ENCODE measurements at places on chromosomes 7 and 10. TPM values are rescaled to one million over a fixed set of nuclear protein-coding genes. Genes with fewer than 3 reads are reported as not detected.
A peak's percentile ranks its signal among the peaks of the same experiment; 100 is the strongest.

The MRLN gene
- total RNA-seq = not detected

The CYP26C1 gene
- total RNA-seq = not detected

The PDCD4 gene
- total RNA-seq = 575 TPM

The UTF1 gene
- total RNA-seq = not detected

DNA sequence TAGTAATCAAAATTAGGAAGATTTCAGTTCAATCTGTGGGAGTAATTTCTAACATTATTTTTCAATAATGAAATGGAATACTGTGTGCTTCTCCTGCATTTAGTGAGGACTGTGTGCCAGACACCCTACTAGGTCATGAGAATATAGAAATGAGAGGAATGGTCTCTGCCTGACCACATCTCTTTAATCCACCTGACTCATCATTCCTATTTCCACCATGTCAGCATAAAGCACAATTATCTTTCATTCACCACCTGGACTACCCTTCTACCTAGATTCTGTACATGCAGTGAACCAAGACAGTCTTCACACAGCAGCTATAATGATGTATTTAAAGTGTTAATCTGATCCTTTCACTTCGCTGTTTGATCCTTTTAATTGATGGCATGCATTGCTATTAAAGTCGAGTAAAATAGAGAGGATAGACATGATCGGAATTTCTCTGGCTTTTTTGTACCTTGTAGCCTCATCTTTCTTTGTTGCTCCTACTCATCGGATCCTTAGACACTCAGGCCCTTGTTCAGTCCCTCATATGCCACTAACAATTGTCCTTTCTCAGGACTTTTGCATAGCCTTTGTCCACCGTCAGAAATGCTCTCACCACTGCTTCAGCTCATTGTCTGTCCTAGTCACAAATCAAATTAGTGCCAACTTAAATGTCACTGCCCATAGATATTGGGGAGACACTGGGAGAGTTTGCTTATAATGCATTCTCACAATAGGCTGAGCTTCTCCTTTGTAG is 1037.1 kb downstream of the REEP3 start:
- no peak for DNase-seq

The CAV1 gene
- total RNA-seq = 74.1 TPM

GRCh38 chr7:69883399-69883891 is 285.2 kb downstream of the AUTS2 start:
- no peak for DNase-seq

The SLC16A12 gene
- 0.78 TPM for total RNA-seq

GRCh38 chr10:113111900-113112853 is 162.1 kb downstream of the TCF7L2 start:
- DNase-seq = no peak

GRCh38 chr7:13874783-13875182 is 114.7 kb downstream of the ETV1 start:
- no peak for DNase-seq

GRCh38 chr10:126889421-126889820 is 15.8 kb upstream of the DOCK1 start:
- DNase-seq = no peak

DNA sequence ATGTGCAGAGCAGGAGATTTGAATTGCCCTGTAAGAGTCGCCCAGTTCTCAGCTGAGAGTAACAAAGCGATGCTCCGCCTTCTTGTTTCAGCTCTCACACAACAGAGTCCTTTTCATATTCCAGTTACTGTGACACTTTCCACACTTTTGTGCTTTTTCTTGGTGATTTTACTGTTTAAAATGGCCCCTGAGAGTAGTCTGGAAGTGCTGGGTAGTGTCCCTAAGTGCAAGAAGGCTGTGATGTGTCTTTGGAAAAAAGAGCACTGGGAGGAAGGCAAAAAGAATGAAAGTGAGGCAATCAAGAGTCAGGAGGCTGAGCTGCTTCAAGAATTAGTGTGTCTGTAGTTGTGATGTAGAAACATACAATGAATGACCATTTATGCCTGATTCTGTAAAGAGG is 201.2 kb upstream of the SEMA3E start:
- no peak for DNase-seq

The SLC39A12 gene
- total RNA-seq = not detected

The TSPAN12 gene
- 32.1 TPM for total RNA-seq

The KCNH2 gene
- 10.4 TPM for total RNA-seq

GRCh38 chr7:4631380-4632179 is 50.5 kb upstream of the FOXK1 start:
- DNase-seq = peak; percentile 84

The GALNT17 gene
- 0.37 TPM for total RNA-seq

DNA sequence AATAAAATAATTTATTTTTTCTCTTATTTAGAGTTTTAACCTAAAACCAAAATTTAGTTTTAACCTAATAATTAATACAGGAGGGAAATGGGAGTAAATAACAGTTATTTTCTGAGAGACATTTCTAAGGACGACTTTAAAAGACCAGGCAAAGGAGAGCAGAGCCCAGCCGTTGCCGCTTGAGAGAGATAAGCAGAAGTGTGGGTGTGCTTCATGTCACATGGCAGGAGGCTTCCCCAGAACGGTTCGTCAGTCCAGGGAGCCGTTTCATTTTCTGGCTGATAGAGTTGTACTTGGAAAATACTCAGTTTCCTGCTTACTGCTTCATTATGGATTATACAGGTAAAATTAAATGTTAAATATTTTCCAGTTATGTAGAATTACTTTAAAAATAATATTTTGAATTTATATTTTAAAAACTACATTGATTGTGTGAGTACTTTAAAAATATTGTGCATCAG is 61.4 kb downstream of the ST7 start:
- DNase-seq = peak; percentile 36

DNA sequence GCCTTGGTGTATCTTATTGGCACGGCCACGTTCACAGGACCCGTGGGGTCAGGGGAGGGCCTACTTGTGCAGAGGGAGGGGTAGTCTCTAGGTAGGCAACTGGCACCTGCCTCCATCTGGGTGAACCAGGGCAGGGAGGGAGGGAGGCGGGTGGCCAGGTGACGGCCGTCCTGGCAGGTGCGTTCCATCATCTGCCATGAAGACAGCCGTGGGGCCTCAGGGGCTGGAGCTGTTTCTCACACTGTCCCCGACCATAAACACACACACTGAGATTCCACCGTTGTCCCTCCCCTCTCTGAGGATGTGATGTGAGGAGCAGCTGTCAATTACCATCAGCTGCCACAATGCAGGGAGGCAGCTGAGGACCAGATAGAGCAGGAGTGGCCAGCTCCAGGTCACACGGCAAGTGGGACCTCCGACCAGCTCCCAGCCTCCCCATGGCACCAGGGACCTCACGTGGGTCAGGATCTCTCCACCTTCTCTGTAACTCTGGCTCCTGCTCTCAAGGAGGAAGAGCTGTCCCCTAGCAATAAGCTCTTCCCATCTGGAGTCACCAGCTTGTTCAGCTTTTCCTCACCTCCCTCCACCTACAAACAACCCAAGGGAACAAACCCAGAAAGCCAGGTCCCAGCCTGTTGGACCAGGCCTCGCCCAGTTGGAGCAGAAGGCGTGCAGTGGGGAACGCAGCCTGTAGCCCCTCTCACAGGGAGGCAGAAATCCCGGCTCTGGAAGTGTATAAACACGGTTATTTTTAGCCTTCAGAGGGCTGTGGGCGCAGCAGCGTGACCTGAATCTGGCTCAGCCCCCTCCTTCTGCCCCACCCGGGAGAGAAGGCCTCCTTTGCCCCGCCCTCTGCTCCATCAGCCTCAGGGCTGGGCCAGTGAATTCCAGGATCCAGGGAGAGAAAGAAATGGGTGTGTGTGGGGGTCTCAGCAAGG is 33.1 kb downstream of the ZMIZ1 start:
- DNase-seq = peak; percentile 65

- DNase-seq = no peak
Observed at GRCh38 chr10:98030991-98031431, 590 bp upstream of the CRTAC1 start.

DNA sequence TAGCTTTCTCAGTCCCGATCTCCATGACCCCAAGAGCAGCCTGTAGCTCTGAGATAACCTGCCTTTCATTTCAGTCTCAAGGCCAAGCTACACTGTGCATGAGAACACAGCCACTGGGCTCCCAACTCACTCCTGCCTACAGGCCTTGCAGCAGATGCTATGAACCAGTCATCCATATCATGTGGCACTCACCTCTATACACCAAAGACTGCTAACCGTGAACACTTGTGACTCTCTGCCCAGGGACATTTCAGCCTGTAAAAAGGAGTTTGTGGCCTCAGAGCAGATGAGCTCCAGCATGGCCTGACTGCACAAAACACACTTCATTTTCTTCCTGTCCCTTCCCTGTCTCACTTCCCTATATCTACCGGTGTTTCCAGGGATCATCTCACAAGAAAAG is 56.9 kb upstream of the NPY start:
- no peak for DNase-seq

DNA sequence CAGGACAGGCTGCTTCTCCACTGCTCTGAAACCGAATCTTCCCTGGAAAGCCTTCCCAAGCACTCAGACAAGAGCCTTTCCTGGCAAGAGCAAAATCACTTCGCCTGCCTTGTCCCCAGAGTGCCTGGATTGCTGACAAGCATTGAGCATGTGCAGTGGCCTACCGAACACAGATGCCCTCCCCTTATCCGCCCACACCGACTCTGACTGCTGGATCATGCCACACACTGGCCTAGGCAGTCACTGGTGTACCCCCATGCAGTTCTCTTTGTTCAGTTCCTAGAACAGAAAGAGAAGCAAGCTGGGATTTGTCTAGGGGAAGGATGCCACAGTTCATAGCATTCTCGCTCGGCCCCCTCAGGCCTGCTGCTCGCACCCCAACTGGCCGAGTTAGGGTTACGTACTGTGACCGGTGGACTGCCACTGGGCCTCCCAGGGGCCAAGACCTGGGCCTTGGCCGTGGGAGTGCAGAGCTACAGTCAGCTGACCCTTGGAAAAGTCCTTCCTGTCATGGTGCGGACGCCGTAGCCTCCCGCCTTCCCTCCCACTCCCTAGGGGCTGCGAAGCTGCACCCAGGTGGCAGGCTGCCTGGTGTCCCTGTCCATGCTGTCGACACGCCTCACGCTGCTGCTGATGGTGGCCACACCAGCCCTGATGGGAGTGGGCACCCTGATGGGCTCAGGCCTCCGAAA is 6.9 kb downstream of the ABCB8 start:
- DNase-seq = no peak

DNA sequence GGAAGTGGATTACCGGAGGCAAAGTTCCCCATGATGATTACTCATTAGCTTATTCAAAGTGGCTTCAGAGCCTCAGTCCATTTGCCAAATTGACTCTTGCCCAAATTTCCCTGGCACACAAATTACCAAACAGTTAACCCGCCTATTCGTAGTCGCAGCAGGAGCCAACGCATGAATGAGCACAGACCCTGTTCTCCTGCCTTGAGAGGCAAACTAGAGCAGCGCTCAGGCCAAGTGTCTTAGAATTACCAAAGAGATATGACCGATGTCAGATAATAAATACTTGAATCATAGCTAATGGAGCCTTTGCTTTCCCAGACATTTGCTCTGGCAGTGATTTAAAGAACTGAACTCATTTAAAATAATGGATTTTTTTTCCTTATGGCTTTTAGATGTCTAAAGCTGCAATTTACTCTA is 64.9 kb downstream of the CTTNBP2 start:
- no peak for DNase-seq

GRCh38 chr7:6168477-6168868 is 104.0 kb downstream of the CYTH3 start:
- no peak for DNase-seq

DNA sequence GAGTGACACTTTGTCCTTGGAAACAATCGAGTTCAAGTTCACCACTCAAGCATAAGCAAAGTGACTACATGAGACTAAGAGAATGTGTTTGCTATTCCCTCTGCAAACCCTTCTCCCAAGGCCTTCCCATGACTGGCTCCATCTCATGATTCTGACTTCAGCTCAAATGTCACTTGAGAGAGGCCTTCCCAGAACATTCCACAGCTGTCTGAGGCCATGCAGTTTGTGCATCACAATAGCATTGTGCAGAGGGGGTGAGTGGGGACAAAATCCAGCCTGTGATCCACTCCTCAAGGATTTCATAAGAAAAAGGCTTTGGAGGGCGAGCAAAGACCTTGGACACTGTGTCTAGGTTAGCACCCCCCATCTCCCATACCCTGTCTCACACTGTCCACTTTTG is 6.9 kb upstream of the LRMDA start:
- DNase-seq = no peak

DNA sequence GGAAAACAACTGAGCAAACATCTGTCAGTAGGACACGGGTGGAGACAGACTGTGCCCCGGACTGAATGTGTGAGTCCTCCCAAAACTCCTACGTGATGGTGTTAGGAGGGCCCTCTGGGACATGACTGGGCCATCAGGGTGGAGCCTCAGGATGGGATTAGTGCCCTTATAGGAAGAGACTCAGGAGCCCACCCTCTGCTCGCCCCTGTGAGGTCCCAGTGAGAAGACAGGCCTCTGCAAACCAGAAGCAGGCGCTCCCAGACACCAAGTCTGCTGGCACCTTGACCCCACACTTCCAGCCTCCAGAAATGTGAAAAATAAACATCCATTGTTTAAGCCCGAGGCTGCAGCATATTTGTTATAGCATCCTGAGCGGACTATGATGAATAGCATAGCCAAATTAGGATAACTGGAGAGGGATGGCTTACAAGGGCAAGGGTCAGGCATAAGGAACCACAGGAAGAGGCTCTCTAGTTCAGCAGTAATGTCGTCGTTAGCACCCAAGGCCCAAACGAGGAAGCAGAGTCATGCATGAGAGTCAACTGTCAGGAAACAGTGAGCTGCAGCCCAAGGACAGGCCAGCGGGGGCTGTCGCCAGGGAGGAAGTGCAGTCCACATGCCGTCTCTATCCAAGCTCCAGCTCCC is 50.6 kb downstream of the PTPRN2 start:
- DNase-seq = no peak

GRCh38 chr10:93080350-93081046 is 6.8 kb downstream of the CYP26A1 start:
- no peak for DNase-seq

The IDI2 gene
- not detected for total RNA-seq

DNA sequence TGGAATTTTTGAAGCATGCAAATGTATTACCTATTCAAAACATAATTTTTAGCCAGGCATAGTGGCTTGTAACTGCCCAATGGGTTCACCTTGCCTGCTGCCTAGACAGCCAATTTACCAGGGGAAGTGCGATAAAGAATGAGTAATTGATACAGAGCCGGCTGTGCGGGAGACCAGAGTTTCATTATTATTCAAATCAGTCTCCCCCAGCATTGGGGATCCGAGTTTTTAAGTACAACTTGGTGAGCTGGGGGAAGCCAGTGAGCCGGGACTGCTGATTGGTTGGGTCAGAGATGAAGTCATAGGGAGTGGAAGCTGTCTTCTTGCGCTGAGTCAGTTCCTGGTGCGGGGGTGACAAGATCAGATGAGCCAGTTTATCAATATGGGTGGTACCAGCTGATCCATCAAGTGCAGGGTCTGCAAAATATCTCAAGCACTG is 29.1 kb upstream of the NRBF2 start:
- DNase-seq = no peak

The FEZF1 gene
- total RNA-seq = not detected

The ADIRF gene
- 147 TPM for total RNA-seq

All from left colon (tissue), 2 donors.